ENCODE measurements at places on chromosomes 2 and 18.

GRCh38 chr2:204051476-204051875 lies 114.9 kb downstream of the ICOS start:
- DNase-seq = no peak

- no peak for DNase-seq
These were observed 118.5 kb upstream of the HS6ST1 start for GRCh38 chr2:128437204-128437565.

- no peak for DNase-seq
These were observed 20.7 kb downstream of the SFT2D3 start for GRCh38 chr2:127721978-127722355.

DNA sequence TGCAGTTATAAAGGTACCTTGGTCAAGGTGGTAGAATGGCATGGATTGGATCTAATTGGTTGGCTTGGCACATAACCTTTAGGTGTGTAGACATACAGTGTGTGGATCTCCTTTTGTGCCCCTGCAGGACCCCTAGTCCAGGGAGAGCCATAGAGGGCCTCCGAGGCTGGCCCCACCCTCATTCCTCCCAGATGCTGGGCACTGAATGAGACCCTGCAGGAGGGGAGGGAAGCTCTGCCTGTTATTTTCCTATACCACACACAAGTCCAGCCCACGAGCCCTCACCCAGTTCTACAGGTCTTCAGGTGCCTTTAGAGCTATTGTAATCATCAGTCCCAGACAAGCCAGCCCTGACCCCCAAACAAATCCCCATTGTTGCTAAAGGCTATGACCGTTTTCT lies 58.9 kb downstream of the KCNF1 start:
- DNase-seq = no peak

- no peak for DNase-seq
These were observed 241.2 kb upstream of the TANK start for GRCh38 chr2:160918906-160919503.

GRCh38 chr2:3280197-3280596 lies 97.4 kb downstream of the EIPR1 start:
- no peak for DNase-seq

DNA sequence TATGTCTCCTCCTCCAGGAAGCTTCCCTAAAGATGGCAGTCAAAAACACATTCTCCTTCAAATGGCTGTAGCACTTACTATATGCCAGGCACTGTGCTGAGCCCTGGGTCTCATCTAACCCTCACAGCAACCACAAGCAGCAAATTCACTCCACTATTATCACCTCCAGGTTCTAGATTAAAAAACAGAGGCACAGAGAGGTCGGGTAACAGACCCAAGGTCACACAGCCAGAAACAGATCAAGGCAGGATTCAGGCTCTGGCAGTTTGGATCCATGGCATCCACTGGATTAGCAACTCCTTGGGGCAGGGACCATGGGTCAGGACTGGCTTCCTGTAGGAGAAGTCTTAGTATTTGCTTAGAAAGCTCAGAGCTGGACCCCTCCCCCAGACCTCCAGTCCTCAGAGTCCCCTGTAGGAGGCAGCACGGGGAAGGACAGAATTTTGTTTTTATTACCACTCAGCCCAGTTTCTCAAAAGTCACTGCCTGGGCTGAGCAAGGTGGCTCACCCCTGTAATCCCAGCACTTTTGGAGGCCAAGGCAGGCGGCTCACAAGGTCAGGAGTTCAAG lies 34.4 kb downstream of the ZFP36L2 start:
- DNase-seq = no peak

GRCh38 chr18:50079571-50080295 lies 115.2 kb downstream of the MYO5B start:
- no peak for DNase-seq

DNA sequence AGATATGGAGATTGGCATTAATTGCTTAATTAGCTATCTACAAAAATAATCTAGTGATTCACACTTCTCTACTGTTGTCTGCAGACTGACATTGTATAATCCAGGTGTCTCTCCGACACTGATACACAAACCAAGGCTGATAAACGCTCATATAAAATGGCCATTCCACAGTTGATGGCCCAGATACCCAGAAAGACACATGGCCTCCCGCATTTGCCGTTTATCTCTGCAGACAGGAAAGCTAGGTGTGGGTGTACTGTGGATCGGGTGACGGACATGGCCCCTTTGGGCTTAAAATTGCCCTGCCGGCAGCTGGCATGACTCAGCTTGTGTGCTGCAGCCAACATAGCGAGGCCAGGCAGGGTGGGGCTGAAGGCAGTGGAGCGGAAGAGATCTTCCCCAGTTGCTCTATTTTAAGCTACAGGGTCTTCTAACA lies 18.5 kb downstream of the PMAIP1 start:
- DNase-seq = no peak

DNA sequence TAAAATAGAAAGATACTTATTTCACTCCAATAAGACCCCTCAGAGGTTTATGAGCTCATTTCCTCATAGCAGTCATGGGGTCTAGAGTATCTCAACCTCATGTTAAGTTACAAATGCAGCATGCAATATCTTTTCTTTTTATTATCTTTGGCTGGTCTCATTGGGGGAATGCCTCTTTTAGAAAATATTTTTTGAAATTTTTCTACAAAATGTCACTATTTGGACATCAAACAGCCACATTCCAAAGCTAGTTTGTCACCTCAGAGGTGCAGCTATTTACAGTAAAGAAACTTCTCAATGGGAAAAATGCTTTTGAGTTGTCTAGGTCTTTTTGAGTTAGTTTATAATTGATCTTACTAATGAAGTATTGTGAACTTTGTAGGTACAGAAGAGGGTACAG lies 370.7 kb upstream of the LRATD1 start:
- no peak for DNase-seq

GRCh38 chr2:204670124-204670523 lies 124.8 kb downstream of the PARD3B start:
- no peak for DNase-seq

DNA sequence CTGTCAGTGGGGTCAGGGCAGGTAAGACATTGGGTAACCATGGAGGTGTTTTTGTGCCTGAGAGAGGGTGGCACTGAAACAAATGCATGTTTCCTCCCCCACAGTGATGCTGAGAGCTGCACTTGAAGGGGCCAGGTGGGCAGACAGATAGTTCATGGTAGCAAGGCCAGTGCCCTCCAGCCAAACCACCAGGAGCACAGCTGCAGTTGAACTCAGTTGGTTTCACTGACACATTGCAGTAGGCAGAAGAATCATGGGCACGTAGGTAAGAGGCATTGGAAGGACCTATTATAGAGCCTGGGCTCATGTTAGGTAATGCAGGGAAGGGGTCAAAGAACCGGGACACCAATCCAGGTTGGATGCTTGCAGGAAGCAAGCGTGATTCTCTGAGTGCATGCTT lies 93.2 kb upstream of the ARL4C start:
- no peak for DNase-seq

GRCh38 chr2:175687465-175687864 lies 314.6 kb downstream of the LNPK start:
- DNase-seq = no peak

- no peak for DNase-seq
These were observed 1007.0 kb upstream of the ACVR2A start for GRCh38 chr2:146837857-146838256.

DNA sequence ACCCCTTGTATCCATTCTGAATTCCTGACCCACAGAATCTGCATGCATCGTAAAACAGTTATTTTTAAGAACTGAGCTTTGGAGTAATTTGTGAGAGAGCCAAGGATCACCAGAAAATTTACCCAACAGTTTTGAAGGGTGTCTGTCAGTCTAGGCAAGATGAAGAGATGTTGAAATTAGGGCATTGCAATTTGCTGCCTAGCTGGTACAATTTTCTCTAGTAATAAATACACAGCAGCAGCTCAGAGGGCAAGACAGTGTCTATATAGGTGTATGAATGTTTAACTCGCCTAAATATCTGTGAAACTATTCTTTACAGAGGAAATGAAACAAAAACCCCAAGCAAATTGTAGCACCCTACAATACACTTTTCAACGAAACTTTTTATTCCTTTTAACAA lies 377.8 kb upstream of the POU3F3 start:
- DNase-seq = no peak

GRCh38 chr2:19377717-19378116 lies 19.3 kb upstream of the OSR1 start:
- DNase-seq = no peak

- no peak for DNase-seq
These were observed 514 bp downstream of the BCL2L11 start for GRCh38 chr2:111121028-111121827.

DNA sequence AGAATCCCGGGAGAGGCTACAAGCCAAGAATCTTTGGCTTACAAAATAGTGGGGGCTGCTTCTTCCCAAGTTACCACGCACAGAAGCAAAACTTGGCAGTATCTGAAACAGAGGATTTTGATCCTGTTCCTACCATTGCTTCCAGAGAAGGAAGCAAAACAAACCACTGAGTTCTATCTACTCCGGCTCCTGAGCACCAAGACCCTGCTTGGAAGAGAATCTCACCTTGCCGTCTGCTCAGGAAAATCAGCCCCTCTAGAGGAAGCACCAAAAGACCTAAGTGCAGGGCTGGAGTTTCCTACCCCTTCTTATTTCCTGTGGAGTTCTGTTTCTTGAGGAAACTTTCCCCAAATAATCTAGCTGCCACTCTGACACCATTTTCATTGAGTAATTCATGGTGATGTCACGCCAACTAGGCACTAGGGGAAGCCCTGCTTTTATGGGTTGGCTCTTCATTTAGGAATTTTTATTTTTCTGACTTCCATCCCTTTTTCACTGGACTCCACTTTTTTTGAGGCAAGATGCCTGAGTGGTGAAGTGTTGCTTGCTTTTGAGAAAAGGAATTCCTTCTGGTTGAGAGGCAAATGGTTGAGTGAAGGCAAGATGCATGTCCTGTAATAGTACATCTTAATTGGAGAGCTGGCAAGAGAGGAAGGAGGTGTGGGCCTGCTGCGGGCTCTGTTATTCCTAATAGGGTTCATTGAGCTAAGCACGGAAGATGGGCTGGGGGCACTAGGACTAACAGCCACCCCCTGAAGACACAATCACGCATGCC lies 36.8 kb upstream of the EML4 start:
- no peak for DNase-seq

- DNase-seq = no peak
These were observed 18.1 kb upstream of the DNAH7 start for GRCh38 chr2:196086517-196087368.

GRCh38 chr2:222410534-222410933 lies 13.8 kb upstream of the SGPP2 start:
- no peak for DNase-seq

DNA sequence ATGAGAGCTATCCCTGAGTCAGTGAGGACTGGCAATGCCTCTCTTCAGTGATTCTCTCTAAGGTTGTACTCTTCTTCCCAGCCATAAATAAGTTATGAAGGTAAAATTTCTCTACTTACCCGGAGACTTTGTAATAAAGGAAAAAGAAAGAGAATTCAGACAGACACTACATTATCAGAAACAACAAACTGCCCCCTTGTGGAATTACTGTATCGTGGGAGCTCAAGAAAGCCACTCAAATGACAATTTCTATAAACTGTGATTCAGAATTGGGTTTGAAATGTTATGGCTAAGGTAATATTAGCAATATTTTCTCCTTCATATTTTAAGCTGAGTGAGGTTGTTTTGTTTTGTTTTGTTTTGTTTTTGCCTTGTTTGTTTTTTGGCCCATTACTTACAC lies 155.8 kb upstream of the TANK start:
- DNase-seq = no peak

GRCh38 chr2:99187011-99187410 lies 6.0 kb downstream of the MRPL30 start:
- no peak for DNase-seq

- no peak for DNase-seq
These were observed 70.9 kb downstream of the PIEZO2 start for GRCh38 chr18:11078491-11078890.

- no peak for DNase-seq
These were observed 716 bp upstream of the SLC39A10 start for GRCh38 chr2:195656161-195656858.

DNA sequence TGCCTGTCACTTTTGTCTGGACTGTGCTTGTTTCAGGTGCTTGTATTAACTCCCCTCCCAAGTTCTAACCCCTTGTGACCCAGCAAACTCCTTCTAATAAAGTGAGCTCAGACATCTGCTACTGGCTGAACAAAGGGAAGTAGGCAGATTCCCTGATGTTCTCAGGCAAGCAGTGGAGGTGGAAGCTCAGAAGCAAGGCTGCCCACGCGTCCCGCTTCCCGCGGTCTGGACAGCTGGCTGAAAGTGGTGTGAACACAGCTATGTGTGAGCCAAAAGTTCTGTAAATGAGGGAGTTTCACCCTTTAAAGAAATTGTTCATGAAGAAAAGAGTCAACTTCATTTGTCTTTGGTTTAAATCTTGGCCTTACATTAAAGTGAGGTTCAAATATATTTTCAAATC lies 40.0 kb downstream of the NAPG start:
- DNase-seq = no peak

GRCh38 chr2:40666398-40666797 lies 214.5 kb upstream of the SLC8A1 start:
- no peak for DNase-seq

- DNase-seq = no peak
These were observed 115.3 kb upstream of the SCN7A start for GRCh38 chr2:166609183-166609959.

- DNase-seq = no peak
These were observed 12.3 kb downstream of the MOGAT1 start for GRCh38 chr2:222683805-222684204.

- no peak for DNase-seq
These were observed 379.5 kb upstream of the KLHL29 start for GRCh38 chr2:23005469-23005868.

DNA sequence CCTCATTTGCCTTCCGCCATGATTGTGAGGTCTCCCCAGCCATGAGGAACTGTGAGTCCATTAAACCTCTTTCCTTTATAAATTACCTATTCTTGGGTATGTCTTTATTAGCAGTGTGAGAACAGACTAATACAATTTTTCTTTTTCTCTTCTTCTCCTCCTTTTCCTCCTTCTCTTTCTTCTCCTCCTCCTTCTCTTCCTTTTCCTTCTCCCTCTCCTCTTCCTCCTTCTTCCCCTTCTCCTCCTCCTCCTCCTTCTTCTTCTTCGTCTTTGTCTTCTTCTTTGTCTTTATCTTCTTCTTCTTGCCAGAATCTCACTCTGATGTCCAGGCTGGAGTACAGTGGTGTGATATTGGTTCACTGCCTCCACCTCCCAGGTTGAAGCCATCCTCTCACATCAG lies 20.2 kb downstream of the SKA1 start:
- DNase-seq = no peak

- DNase-seq = no peak
These were observed 22.1 kb upstream of the TCF7L1 start for GRCh38 chr2:85110991-85111560.

- no peak for DNase-seq
These were observed 51.0 kb downstream of the MOGAT1 start for GRCh38 chr2:222722327-222722946.

- DNase-seq = no peak
These were observed 557.0 kb upstream of the CNTNAP5 start for GRCh38 chr2:123468071-123468470.

GRCh38 chr18:68705119-68705518 lies 9.8 kb downstream of the TMX3 start:
- no peak for DNase-seq

All from stimulated activated CD8-positive, alpha-beta memory T cell treated with anti-CD3 and anti-CD28 coated beads, Interleukin-7, amount 100 ng/mL, for 24 hours (primary cell).